Right cardiac atrium (tissue), 5 donors: ENCODE measurements at places on chromosomes 11 and 22.
A peak's percentile ranks its signal among the peaks of the same experiment; 100 is the strongest.

DNA sequence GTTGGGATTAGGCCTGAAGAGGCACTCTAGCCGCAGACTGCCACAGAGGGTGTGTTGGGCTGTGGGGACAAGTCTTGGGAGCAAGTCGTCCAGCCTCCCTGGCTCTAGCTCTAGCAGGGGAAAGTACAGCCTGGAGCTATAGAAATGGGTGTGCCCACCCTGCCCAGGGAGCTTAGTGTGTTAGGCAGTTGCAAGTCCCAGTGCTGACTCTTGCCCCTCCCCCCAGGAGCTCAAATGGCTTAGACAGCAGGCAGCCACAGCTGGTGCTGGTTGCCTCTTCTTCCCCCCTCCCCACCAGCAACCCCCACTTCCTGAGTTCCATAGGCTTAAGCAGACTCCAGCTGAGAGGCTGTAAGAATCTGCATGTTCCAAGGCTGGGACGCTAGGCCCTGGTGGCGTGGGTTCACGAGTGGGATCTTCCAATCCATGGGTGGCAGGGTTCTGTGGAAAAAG is 61.2 kb downstream of the GUCY1A2 start:
- DNase-seq: peak; percentile 31

- no peak for DNase-seq
These were observed 71.4 kb downstream of the NAT10 start for GRCh38 chr11:34176751-34177209.

GRCh38 chr11:117838901-117839300 is 14.4 kb upstream of the FXYD2 start:
- DNase-seq: no peak

DNA sequence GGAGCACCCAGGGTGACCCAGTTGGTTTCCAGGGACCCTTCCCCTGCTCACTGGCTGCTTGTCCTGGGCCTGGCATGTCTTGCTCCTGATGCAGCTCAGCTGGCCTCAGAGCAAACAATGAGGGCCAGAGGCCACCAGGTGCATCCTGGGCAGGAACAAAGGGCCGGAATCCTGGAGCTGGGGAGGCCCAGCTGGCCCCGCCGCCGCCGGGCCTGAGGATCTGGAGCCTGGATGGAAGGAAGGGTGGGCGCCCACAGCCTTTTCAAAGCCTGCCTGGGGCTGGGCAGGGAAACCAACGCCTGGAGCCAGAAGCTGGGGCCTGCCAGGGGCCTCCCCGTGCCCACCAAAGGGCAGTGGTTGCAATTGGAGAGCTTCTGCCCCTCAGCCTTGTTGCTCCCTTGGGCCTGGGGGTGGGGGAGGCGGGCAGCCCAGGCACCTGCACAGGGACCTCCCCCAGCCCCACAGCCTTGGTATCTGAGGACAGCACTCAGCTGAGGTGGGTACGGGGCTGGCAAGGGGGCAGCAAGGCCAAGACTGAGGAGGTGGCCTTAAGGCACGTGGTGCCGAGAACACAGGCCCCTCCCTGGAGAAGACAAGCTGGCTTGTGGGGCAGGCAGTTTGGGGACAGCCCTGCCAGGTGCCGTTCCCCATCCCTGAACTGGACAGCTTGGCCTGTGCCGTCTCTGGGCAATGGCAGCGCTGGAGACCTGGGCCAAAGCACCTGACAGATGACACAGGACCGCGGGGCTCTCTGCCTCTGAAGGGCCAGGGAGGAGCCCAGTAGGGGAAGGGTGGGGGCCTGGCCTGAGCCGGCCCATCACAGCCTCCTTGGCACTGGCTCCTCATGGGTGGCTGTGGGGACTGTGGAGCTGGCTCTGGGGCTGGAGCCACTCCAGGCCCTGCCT is 7.1 kb upstream of the ADORA2A start:
- DNase-seq: peak; percentile 68

DNA sequence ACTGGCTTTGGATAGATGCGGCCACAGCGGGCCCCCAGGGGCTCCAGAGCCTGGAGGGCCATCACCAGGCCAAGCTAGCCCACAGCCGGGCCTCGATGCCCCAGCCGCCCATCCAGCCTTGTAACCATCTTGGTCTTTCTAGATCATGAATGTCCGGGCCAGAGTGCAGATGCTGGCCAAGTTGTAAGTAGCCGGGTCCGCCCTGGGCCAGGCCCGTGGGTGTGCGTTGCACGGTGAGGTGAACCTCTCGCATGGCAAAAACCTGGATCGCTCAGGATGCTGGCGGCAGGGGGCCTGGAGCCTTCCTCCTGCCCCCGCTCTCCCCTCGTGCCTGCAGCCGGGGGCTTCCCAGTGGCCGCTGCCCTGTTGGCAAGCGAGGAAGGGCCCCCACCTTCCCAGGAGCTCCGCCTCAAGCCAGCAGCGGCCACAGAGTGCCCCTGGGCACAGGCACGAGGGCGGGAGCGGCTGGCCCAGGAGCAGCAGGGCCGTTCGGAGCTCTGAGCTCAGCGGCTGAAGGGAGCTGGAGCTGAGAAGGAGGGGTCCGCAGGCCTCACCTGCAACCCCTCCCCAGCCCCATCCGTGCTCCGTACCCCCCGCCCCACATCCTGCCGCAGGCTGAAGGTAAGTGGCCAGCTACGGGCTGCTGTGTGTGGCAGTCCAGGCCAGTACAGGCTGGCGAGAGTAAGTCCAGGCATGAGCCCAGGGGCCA is 10.9 kb upstream of the MRPL23 start:
- peak; percentile 50 for DNase-seq

DNA sequence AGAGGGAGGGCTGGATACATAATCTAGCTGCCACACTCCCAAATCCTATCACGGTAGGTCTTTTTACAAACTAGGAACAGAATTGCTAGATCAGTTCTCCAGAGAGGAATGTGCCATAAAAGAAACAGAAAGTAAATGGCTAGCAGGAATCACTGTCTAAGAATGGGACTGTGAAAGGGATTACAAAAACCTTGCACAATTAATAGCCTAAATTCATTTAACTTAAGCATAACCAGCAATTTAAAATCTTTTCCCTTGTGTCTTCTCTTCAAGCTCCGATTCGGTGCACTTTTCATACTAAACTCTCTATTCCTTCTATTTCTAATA is 35.2 kb downstream of the APOL5 start:
- DNase-seq: no peak

DNA sequence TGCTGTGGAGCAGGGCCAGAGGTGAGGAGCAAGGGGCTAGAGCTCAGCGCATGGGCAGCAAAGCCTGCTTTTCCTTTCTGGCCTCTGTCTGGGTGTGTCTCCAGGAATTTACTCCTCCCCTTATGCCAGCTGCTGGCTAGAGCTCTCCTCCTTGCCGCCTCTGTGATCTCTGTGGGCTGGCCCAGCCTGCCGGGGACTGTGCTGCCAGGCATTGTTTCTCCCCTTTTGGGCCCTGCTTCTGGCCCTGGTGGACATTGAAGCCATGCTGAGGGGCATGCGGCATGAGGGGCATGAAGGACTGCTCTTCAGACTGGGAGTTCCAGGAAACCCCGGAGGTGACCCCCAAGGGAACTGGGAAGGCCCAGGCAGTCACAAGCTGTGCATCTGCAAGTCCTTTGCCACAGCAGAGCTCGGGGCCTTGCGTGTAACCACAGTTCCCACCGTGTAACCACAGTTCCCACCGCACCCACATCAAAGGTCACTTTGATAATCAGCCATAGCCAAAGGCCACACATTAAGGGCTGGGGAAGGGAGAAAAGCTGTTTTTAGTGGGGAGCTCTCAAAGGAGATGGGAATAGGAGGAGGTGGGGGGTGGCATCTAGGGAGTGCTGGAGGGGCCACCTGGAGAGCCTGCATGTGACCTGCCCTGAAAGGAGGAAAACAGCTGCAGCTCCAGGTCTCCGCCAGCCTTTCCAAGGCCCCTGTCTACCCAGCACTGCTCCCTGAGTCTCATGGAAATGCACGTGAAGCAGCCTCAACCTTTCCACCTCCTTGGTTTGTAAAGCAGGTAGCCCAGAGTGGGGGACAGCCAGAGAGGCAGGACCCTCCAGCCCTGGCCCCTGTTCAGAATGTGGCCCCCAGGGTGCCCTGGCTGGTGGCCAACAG is 62.3 kb downstream of the PPFIBP2 start:
- DNase-seq: peak; percentile 57

DNA sequence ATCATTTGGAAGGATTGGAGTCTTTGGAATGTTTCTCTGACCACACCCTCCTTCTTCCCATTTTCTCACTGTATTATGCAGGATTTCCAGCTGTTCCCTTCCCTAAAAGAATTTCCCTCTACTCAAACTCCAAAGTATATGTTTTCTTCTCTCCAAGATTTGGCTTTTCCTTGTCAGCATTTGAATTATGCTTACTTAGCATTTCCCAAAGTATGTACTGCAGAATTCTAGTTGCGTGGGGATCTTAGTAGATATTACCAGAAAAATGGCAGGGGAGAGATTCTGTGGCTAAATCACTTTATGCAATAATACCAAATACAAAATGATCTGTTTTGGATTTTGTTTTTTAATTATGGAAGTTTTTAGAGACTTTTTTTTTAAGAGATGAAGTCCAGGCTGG is 142.3 kb downstream of the OR4C45 start:
- DNase-seq: no peak

DNA sequence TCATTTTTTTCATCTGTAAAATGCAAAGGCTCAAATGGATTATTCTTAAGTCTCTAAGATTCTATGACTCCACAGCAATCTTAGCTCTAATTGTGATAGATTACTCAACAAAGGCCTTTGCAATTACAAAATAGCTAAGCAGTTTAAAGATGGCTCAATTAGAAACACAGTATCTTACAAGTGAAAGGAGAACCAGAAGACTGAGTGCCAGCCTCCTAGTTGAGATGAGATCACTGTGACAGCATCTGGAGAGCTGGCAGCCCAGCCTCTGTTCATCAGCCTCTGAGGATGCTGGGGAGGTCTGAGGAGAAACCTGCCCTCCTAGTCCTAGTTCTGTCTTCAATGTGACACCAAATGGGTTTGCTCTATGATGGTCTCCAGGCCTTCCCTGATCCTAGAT is 158.4 kb upstream of the NARS2 start:
- DNase-seq: no peak

DNA sequence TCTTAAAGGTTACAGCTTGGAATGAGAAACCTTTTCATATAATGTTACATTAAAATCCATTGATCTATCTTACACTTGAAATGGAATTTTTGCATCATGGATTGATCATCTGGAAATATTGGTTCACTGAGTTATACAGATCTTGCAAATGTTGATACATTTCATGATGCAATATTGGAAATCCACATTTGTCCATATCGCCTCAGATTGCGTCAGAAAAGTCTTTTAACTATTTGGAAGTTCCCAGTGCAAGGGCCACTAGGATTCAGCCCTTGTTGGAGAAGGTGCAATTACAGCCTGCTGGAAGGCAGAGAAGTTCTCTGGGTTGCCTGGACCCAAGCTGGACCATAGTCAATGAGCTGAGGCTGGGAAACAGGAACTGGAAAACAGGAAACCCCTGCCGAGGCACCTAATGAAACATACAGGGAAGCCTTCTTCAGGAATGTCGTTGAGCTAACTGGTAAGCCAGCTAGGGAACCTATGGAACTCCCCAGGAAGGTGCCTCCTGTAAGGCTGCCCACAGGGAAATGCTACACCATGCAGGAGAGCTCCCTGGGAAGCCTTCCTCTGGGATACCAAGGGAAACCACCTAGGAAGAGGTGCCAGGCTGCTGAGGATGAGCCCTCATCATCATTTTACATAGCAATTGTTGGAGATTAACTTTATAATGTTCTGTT is 600.4 kb upstream of the CADM1 start:
- no peak for DNase-seq

DNA sequence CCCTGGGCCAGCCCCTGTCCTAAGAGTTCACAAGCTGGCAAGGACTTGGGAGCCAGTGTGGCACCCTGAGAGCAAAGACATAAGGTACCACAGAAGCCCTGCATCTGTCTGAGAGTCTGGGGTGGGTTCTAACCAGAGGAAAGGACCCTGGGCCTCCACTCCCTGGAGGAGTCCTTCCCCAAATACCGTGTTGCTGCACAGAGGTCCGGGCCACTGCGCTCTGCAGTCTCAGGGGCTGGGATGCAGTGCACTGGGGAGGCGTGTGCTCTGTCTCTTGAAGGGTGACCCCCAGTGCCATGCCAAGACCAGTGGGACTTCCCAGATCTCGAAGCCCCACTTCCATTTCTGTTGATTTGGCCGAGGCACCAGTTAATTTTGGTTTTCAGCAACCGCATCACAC is 4.3 kb upstream of the SH3BP1 start:
- no peak for DNase-seq

DNA sequence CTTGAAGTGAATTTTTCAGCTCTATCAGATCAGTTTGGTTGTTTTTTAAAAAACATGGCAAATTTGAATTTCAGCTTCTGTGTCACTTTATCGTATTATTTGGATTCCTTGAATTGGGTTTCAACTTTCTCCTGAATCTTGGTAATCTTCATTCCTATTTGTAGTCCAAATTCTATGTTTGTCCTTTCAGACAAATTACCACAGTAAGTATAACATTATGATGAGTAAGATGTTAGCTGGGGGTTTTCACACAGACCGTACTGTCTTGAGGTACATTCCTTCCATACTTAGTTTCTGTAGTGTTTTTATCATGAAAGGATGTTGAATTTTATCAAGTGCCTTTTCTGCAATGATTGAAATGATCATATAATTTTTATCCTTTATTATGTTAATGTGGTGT is 28.0 kb downstream of the OR5B17 start:
- no peak for DNase-seq

DNA sequence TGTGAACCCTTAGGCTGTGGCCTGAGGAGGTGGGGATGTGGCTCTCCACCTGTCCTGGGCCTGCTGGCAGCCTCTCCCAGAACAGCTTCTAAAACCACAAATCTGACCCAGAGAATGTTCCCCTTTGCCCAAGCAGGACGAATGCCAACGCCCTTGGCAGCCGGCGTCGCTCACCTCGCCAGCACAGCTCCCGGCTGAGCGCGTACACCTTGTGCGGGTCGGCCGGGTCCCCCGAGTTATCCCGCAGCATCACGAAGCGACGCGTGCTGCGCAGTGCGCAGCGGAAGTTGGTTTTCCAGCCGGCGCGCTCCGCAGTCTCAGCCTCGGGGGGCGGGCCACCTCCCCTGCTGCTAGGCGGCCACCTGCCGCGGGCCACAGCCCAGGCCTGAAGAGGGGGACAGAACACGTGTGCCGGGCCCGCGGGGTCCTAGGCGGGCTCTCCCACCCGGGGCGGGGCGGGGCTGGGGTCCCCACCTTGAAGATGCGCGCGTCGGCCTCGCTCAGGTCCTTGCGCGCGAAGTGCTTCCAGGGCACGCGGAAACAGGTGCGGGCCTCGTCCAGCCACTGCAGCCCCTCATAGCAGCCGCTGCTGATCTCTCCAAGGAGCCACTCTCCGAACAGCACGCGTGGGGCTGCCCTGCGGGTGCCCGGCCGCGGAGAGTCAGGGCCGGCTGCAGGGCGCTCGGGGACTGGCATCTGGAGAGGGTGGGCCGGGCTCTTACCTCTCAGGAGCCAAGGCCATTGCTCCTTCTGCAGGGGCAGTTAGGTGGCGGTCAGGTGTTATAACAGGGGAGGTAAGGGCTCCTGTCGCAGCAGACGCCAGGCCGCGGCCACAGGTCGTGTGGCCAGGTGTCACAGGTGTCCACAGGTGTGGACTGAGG is 887 bp downstream of the IRF7 start:
- peak; percentile 84 for DNase-seq

GRCh38 chr11:33179348-33179803 is 18.1 kb upstream of the CSTF3 start:
- no peak for DNase-seq

GRCh38 chr11:110447897-110448745 is 18.4 kb downstream of the FDX1 start:
- DNase-seq: no peak
